ENCODE measurements at places on chromosomes 6 and 20.

GRCh38 chr6:88616380-88616779 lies 347.0 kb downstream of the RNGTT start:
- no peak for DNase-seq

GRCh38 chr20:17911927-17912326 lies 56.7 kb downstream of the SNX5 start:
- no peak for DNase-seq

DNA sequence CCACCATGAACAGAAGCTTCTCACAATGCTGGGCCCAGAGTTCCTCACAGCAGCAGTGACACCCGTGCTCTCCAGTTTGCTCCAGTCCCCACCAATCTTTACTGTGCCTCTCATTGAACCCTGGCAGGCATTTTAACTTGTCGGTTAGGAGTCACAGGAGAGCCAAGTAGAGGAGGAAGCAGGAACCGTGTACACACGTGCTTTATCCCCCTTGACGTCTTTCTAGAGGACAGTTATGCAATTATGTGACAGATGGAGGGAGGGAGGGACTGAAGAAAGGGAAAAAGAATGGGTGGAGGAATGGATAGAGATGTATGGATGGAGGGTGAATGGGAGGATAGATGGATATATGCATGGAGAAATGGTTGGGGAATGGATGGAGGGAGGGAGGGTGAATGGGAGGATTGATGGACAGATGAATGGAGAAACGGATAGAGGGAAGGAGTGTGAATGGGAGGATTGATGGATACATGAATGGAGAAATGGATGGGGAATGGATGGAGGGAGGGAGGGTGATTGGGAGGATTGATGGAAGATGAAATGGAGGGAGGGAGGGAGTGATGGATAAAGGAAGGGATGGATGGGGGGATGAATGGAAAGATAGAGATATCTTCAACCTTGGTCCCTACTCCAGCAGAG lies 26.0 kb downstream of the RBM38 start:
- DNase-seq: no peak

- peak; percentile 62 for DNase-seq
Observed at GRCh38 chr20:45933266-45934045, 1.0 kb upstream of the PCIF1 start.

- peak; percentile 52 for DNase-seq
Observed at GRCh38 chr6:37074053-37074827, 68.8 kb downstream of the FGD2 start.

DNA sequence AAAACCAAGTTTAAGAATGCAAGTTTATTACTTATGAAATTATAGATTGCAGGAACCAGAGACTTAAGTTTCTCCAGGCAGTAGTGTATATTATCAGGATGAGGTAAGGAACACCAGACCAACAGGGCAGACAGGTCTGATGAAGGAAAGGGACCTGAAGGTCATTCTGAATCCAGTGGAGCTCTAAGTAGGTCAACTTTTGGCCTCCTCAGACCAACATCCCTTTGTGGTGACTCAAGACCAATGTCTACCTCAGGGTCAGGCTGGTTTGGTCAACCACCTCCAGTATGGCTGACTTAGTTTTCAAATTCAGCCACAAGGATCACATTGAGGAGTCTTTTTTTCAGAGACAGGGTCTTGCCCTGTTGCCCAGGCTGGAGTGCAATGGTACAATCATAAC lies 38.7 kb upstream of the TFAP2A start:
- DNase-seq: no peak

- no peak for DNase-seq
Observed at GRCh38 chr6:26472549-26473290, 15.0 kb downstream of the BTN2A1 start.

- no peak for DNase-seq
Observed at GRCh38 chr20:63022501-63022900, 15.7 kb upstream of the BHLHE23 start.

- DNase-seq: peak; percentile 56
Observed at GRCh38 chr20:62595491-62595890, 46.8 kb upstream of the SLCO4A1 start.
